ENCODE measurements at places on chromosomes 6 and 20.

DNA sequence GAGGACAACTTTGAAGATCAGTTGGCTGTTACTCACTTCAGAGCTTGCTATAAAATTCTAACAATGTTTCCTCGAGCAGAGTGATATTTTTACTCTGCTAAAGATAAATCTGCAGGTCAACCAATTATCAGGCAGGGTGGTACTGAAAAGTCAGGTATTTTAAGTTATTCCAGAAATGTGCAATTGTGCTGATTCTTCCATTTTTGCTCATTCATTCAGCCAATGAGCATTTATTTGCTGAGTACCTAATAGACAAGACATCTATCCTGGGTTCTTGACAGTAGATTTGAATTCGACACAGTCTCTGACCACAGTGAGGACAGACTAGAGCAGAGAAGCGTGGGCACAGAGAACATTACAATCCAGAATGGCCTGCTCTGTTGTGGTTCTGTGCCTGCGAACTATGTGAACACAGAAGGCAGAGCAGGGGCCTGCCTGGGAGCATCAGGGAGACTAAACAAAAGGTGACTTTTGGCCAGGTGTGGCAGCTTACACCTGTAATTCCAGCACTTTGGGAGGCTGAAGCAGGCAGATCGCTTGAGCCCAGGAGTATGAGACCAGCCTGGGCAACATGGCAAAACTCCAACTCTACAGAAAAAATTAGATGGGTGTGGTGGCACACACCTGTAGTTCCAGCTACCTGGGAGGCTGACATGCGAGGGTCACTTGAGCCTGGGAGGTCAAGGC, 14.8 kb downstream of the TPMT start:
- no peak for DNase-seq

DNA sequence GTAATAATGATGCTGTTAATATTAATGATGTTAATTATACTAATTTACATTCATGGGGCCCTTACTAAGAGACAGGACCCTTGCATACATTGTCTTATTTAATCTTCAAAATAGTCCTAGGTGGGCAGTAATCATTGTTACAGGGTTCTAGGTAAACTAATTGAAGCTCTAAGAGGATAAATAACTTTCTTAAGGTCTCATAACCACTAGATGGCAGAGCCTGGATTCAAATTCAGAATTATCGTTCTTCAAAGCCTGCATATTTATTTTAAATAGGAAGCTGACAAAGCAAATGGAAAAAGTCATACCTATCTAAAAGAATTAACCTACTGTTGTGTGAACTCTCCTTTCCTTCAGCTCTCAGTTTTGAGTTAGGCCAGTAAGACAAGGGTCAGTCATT, 23.5 kb downstream of the PTCHD4 start:
- no peak for DNase-seq

GRCh38 chr6:138722425-138723371, 50.9 kb upstream of the CCDC28A start:
- no peak for DNase-seq

DNA sequence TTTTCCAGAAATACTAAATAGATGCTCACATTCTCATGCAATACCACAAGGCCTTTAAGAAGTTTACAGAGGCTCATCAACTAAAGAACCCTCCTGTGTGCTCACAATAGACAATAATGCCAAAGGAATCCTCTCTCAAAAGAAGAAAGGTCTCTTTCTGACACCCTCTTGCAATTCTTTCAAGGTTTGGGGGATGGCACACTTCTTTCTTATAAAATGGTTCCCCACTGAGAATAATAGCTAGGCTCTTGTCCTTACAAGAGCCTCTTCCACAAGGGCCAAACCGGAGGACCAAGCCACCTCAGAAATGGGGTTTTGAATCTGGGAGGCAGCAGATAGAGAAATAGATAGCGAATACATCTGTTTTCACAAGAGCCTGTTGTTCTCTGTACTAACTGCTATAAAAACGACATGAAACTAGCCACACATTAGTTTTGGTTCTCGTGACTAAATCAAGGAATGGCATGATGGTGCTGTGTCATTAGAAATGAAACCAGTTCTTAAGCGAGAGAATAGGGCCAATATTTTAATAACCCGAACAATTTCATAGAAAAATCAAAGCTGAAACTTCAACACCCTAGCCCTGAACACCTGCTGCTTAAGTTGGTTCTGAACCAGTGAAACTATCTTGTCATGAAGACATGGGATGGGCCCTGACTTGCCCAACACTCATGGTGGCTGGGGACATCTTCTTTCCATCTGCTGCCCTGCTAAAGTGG, 81.1 kb downstream of the PRDM1 start:
- DNase-seq = no peak

GRCh38 chr6:117908246-117909068, 1.4 kb downstream of the SLC35F1 start:
- DNase-seq = no peak
